ENCODE measurements at places on chromosomes 11 and 22. TPM values are rescaled to one million over a fixed set of nuclear protein-coding genes. Genes with fewer than 3 reads are reported as not detected.

The POTEH gene
- not detected for total RNA-seq

The XKR3 gene
- total RNA-seq = not detected

The ABTB2 gene
- total RNA-seq = 5.7 TPM

The SEC14L2 gene
- total RNA-seq = 5.1 TPM

The WNT11 gene
- 33.0 TPM for total RNA-seq

The OR4P4 gene
- not detected for total RNA-seq

The OR52W1 gene
- total RNA-seq = not detected

The IL17REL gene
- total RNA-seq = not detected

The TREH gene
- total RNA-seq = not detected

The RFPL3 gene
- not detected for total RNA-seq

The NXPE1 gene
- total RNA-seq = not detected

The TSSK2 gene
- total RNA-seq = not detected

The OR5L1 gene
- total RNA-seq = not detected

The TSPO gene
- 111 TPM for total RNA-seq

The MB gene
- total RNA-seq = 21.4 TPM

The C11orf87 gene
- 0.69 TPM for total RNA-seq

The CHRM1 gene
- total RNA-seq = 0.69 TPM

Data from skin of body (tissue), 3 donors.